ENCODE measurements at places on chromosomes 1 and 21. TPM values are rescaled to one million over a fixed set of nuclear protein-coding genes. Genes with fewer than 3 reads are reported as not detected.

Gene PLA2G2A
- total RNA-seq, result not detected

Gene TSPAN1
- total RNA-seq, result 0.26 TPM

Gene B3GALT2
- 1.3 TPM for total RNA-seq

Gene CAPN2
- total RNA-seq, result 488 TPM

Gene C1orf53
- total RNA-seq, result 3.0 TPM

GRCh38 chr1:180116964-180117763 lies 37.5 kb upstream of the QSOX1 start:
- no peaks in the 10 kb centered on the region for H3K27me3 ChIP-seq
- H3K4me1 ChIP-seq, result peaks cover 10% of the 10 kb centered on the region
- no peak overlapping the region for H3K4me3 ChIP-seq
- no peak for DNase-seq
- H3K27ac ChIP-seq, result peak overlapping the region; percentile 71

DNA sequence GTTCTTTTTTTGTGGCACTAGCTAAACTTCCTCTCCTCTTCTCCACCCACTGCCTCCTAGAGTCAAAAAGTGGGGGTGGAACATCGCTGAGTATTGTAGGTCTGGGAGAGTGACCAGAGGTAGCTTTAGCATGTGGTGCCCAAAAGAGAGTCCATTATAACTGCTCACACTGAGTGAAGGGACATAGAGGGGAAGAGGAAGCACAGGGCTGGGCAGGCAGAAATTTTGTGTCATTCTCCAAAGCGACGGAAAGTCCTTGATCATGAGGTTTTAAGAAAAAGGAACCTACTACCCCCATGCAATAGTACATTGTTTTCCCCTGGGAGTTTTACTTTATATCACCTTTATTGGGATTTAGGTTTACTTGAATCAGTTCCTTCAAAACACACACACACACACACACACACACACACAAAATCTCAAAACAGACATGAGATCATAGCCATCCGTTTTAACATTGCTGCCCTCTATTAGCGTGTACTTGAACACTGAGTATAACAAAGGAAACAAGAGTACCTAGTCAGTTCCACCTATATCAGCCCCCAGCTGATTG lies 4.1 kb downstream of the CD84 start:
- no peak overlapping the region for H3K4me3 ChIP-seq
- no peaks in the 10 kb centered on the region for H3K27me3 ChIP-seq
- H3K36me3 ChIP-seq, result no peaks in the 10 kb centered on the region
- no peak for DNase-seq
- H3K27ac ChIP-seq, result no peak overlapping the region
- H3K4me1 ChIP-seq, result no peaks in the 10 kb centered on the region

All from fibroblast of lung (primary cell).